ENCODE measurements at places on chromosomes 4 and X.

GRCh38 chrX:100600758-100601157 lies 16.0 kb downstream of the TNMD start:
- DNase-seq = no peak

DNA sequence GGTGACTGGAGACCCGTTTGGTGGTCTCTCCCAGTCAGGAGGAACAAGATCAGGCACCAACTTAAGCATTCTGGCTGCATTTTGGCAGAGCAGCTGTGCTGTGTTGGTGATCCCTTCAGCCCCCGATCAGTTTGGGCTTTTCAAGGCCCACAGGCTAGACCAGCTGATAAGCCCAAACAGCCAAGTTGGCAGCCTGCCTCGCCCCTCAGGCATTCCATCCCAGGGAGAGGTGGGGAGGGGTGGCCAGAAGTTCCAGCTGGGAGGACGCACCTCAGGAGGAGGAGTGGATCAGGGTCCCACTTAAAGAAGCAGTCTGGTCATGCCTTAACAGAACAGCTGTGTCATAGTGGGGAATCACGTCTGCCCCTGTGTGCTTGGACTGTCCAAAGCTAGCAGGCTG lies 105.8 kb downstream of the CHIC1 start:
- no peak for DNase-seq

DNA sequence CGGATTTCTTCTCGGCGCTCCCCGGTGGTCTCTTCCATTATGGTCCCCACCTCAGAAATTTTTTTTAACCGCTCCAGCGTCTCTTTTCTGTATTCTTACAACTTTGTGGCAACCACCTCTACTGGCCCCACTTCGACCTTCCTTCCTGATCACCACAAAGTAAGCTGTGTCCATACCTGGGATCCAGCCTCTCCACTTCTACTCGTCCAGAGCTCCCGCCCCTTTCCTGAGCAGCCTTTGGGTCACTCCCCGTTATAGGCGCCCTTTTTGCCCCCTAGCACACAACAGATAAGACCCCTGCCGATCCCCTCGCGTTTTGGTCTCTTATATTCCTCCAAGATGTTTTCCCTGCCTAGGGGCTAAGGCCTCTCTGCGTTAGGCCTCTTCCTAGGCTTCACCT lies 557 bp downstream of the PIGG start:
- no peak for DNase-seq

GRCh38 chr4:184444953-184445309 lies 29.4 kb downstream of the IRF2 start:
- no peak for DNase-seq

DNA sequence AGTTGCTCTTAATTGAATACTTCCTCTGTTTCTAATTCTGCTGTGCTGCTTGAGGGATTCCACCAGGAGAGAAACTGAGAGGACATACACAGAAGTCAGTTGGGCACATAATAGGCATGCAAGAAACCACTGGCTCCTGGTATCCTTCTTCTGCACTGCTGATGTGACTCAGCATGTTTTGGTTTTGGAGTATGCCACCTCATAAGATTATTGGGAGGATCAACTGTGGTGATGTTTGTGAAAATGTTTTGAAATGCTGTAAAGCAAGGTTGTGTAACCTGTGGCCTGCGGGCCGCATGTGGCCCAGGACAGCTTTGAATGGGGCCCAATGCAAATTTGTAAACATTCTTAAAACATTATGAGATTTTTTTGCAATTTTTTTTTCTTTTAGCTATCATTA lies 119.6 kb downstream of the GATB start:
- no peak for DNase-seq

DNA sequence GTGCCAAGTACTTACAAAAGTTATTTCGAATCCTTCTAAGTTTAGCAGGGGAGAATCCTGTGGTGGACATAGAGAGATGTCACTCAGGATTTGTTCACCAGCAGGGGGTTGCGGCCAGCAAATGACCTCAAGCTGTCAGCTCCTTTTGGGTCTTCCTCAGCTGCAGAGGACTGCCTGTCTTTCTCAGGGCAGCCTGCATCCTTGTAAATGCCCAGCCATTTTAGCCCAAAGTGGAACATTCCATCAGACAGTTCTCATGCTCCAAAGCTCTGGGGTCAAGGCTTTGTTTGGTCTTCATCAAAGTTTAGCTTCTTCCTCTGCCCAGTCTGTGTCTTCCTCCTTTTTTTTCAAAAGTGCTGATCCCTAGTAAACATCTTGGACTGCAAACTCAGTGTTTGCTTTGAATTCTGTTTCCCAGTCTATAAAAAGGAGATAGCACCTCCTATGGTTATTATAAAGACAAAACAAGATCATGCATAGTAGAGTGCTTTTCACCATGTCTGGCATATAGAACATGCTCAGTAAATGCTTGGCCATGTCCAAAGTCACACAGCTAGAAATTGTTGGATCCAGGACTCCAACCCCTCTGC lies 156.4 kb upstream of the GATB start:
- no peak for DNase-seq

GRCh38 chr4:167887726-167888125 lies 204.6 kb upstream of the ANXA10 start:
- no peak for DNase-seq

- DNase-seq = no peak
These were observed 511.5 kb downstream of the GLUD2 start for GRCh38 chrX:121558886-121559285.

GRCh38 chr4:59553063-59553720 lies 1646.9 kb upstream of the ADGRL3 start:
- no peak for DNase-seq

DNA sequence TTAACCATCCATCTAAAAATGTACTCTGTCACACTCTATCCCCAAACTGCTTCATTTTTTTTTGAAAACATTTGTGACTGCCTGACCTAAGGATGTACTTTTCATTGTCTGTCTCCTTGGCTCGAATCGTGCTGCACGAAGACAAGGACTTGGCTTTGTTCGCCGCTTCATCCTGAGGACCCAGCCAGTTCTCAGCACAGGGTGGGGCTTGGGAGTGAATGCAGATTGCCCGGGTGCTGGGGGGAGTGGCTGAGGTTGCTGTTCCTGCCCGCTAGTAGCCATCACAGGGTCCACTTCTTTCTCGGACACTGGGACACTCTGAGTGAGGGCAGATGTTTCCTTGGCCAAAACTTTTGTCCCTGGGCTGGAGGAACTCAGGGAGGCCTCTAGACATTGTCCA lies 70.1 kb upstream of the CLCN4 start:
- no peak for DNase-seq

DNA sequence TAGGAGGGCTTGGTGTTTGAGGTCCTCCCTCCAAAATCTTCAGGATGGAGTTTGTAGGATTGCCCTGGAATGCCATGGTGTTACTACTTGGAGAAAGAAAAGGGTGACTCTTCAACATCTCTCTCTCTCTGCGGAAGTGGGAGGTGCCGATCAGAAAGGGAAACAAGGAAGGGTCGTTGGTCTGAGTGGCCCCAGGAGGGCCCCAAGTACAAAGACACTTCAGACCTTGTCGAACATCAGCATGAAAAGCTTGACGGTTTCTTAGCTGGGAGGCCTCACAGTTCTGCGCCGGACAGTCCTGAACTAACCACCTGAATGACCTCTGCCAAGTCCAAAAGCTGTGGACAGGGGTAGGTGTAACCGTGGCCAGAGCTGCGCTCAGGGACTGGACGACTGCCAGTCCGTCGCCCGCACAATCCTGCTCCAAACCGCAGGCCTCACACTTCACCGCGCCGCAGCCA lies 646 bp upstream of the GSX2 start:
- DNase-seq = no peak

- DNase-seq = no peak
These were observed 235.4 kb downstream of the GPC3 start for GRCh38 chrX:133749951-133750350.

GRCh38 chrX:39952989-39953388 lies 144.8 kb downstream of the BCOR start:
- no peak for DNase-seq

GRCh38 chrX:10280071-10280470 lies 123.3 kb downstream of the CLCN4 start:
- no peak for DNase-seq

DNA sequence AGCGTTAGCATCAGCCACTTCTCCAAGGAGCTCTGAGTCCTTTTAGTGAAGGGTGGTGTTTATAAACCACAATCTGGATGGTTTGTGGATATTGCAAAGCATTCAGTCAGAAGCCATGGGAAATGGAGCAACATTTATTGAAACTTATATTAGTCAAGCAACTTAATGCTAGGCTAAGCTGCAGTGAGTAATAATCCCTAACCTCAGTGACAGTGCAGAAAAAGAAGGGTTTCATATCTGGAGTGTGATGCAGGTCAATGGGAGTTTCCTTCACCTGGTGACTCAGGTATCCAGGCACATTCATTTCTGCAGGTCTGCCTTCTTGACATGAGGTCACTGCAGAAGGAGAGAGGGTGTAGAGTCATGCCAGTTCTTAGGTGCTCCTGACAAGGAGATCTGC lies 10.4 kb upstream of the DRD5 start:
- DNase-seq = no peak

GRCh38 chrX:116417214-116417613 lies 19.2 kb upstream of the SLC6A14 start:
- no peak for DNase-seq

GRCh38 chr4:175470131-175470530 lies 341.9 kb downstream of the GPM6A start:
- no peak for DNase-seq

GRCh38 chr4:60729194-60729593 lies 470.9 kb upstream of the ADGRL3 start:
- no peak for DNase-seq

- no peak for DNase-seq
These were observed 8.4 kb downstream of the TNMD start for GRCh38 chrX:100593126-100593525.

DNA sequence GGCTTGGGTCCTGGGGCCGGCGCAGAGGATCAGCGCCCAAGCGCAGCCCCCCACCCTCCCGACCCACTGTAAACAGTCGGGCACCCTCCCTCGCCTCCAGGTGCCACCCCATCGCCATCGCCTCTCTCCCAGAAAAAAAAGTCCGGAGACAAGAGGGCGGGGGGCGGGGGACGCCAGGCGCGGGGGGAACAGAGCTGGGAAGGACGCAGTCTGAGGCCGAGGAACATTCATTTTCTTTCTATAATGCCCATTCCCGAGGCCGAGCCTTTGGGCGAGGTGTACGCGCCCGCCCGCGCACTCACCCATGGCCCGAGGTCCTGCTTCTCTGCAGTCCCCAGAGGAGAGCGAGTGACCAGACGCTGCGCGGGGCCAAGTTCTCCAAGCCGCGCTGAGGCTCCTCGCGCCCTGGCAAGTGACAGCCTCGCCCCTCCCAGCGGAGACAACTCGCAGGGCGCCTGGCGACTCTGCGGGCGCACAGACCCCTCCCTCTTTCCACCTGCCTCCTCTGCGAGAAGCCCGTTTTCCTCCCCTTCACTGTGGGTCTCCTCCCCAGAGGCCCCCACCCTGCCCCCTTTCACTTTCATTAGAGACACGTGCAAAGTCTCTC lies 63.5 kb upstream of the WDR17 start:
- no peak for DNase-seq

DNA sequence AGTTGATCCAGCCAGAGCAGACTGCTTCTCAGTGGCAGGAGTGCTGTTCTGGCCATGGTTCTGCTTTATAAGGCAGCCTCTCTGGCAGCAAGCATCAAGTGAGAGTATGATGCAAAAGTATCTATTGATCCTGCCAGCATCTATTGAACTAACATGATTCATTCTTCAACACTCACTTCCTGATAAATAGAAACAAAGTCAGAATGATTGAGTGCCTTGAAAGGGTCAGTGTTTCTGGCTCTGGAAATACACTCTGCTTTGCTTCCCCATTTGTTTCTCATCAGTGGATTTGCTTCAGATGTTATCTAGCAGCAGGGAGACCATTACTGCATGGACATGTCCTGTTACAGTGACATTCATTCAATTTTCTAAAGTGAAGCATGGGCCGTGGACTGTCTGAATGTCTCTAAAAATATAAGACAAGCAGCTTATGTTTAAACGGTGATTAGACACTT lies 66.2 kb upstream of the FRAS1 start:
- DNase-seq = no peak

- DNase-seq = no peak
These were observed 29.8 kb downstream of the SLC9A6 start for GRCh38 chrX:136015016-136015415.

- no peak for DNase-seq
These were observed 70.7 kb upstream of the HCCS start for GRCh38 chrX:11040405-11040804.

- no peak for DNase-seq
These were observed 111.2 kb upstream of the GRXCR1 start for GRCh38 chr4:42781315-42781714.
